ENCODE measurements at places on chromosomes 2 and 18. TPM values are rescaled to one million over a fixed set of nuclear protein-coding genes. Genes with fewer than 3 reads are reported as not detected.
A peak's percentile ranks its signal among the peaks of the same experiment; 100 is the strongest.

The TEKT4 gene
- not detected for total RNA-seq

The UNC50 gene
- total RNA-seq, result 69.4 TPM

The ASB18 gene
- not detected for total RNA-seq

The OTX1 gene
- total RNA-seq, result not detected

- no peak for DNase-seq
- H3K4me1 ChIP-seq, result no peaks in the 10 kb centered on the region
- H3K4me3 ChIP-seq, result no peak overlapping the region
- H3K27ac ChIP-seq, result no peak overlapping the region
- no peaks in the 10 kb centered on the region for H3K36me3 ChIP-seq
Observed at GRCh38 chr18:33097126-33097525, 324.3 kb upstream of the KLHL14 start.

GRCh38 chr2:216765761-216766262, 70.5 kb upstream of the IGFBP5 start:
- DNase-seq, result peak; percentile 73
- no peaks in the 10 kb centered on the region for H3K36me3 ChIP-seq
- H3K27me3 ChIP-seq, result no peaks in the 10 kb centered on the region
- H3K4me1 ChIP-seq, result peaks cover 11% of the 10 kb centered on the region

DNA sequence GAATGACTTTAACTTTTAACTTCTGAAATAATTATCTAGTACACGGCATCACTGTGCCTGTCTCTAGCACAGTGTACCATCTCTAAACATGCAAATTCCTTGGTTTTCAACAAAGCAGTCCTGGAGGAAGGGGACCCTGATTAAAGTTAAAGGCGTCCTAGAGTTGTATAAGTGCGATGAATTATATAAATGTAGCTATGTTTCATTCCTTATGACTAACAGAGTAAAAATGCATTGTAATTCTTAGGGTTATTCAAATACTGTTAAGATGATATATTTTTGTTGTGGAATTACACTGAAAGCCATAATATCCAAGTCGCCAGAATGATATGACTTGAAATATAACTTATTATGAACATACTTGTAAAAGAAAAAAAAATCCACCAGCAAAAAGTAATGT, 544.9 kb upstream of the LINC00305 start:
- DNase-seq, result no peak
- no peak overlapping the region for H3K27ac ChIP-seq
- no peak overlapping the region for H3K4me3 ChIP-seq
- H3K4me1 ChIP-seq, result no peaks in the 10 kb centered on the region

GRCh38 chr18:57586251-57587049, at the start of gene FECH:
Gene FECH, minus strand, starts transcription at chr18:57586702. Its CDS starts 82 bp downstream, at chr18:57586620.
- H3K27ac ChIP-seq, result peak within 1 kb of the TSS; percentile 57
- no peaks in the 10 kb centered on the region for H3K27me3 ChIP-seq
- no peaks in the 10 kb centered on the region for H3K36me3 ChIP-seq
- H3K4me3 ChIP-seq, result peak within 1 kb of the TSS; percentile 31
- DNase-seq, result peak; percentile 80

GRCh38 chr2:222303828-222304736, 5.3 kb upstream of the PAX3 start:
- no peaks in the 10 kb centered on the region for H3K36me3 ChIP-seq
- H3K4me3 ChIP-seq, result peak overlapping the region; percentile 74
- peaks cover 19% of the 10 kb centered on the region for H3K4me1 ChIP-seq
- peaks cover 94% of the 10 kb centered on the region for H3K27me3 ChIP-seq

GRCh38 chr2:60337142-60337497, 216.3 kb downstream of the BCL11A start:
- no peak overlapping the region for H3K27ac ChIP-seq
- no peaks in the 10 kb centered on the region for H3K36me3 ChIP-seq
- H3K4me1 ChIP-seq, result no peaks in the 10 kb centered on the region
- no peak for DNase-seq
- no peak overlapping the region for H3K4me3 ChIP-seq

DNA sequence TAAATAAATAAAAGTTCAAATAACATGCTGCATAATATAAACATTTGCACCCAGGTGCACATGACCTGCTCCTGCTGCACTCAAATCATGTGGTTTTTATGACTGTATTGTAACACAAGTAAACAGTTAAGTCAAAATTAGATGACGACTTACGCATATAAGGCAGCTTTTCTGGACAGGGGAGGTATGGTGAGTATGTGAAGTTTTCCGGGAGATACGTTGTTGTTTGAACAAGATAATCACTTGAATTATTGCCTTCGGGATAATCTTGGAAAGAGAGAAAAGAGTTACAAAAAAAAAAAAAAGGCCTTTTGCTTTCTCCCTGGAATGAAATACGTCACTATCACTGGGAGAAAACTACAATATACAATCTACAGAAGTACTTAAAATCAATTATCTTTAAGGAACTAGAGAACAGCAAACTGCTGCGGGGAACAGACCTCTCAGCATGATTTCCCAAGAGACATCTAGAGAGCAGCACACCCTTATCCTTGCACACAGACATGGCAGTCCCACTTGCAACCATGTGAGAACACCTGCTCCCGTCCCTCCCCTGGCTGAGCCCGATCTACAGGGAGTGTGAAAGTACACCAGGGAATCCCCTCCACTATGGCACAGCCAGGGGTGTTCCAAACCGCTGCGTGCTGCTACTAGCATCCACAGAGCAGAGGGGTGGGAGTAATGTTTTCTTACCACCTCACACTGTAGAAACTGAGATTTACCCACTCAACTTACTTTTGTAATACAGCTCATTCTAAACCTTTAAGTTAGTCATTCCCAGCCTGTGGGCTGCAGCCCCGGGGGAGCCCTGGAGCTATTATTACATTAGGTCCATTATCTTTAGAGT, 26.3 kb downstream of the B4GALT6 start:
- H3K4me1 ChIP-seq, result peaks cover 4% of the 10 kb centered on the region
- H3K27ac ChIP-seq, result no peak overlapping the region
- H3K36me3 ChIP-seq, result no peaks in the 10 kb centered on the region
- no peaks in the 10 kb centered on the region for H3K27me3 ChIP-seq

- H3K4me1 ChIP-seq, result no peaks in the 10 kb centered on the region
- no peak overlapping the region for H3K27ac ChIP-seq
- no peak overlapping the region for H3K4me3 ChIP-seq
- DNase-seq, result no peak
- no peaks in the 10 kb centered on the region for H3K36me3 ChIP-seq
Observed at GRCh38 chr18:7079231-7079630, 38.4 kb downstream of the LAMA1 start.

DNA sequence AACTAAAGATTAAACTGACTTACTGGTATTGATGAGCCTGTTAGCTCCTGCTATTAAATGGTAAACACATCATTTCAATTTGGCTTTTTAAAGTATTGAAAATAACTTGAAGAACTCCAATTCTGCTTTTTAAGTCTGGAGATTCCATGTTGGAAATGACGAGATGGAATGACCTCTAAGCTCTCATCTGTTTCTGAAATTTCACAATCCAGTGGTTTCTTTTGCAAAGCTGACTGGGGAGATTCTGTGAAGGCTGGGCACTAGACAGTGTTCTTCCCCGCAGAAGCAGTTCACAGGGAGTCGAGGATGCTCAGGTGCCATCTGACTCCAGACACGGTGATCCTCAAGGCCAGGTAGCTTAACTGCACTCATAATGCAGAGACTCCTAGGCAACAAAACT, 44.7 kb downstream of the DHRS9 start:
- no peak for DNase-seq
- no peak overlapping the region for H3K27ac ChIP-seq
- H3K27me3 ChIP-seq, result peaks cover 6% of the 10 kb centered on the region
- H3K4me1 ChIP-seq, result no peaks in the 10 kb centered on the region

DNA sequence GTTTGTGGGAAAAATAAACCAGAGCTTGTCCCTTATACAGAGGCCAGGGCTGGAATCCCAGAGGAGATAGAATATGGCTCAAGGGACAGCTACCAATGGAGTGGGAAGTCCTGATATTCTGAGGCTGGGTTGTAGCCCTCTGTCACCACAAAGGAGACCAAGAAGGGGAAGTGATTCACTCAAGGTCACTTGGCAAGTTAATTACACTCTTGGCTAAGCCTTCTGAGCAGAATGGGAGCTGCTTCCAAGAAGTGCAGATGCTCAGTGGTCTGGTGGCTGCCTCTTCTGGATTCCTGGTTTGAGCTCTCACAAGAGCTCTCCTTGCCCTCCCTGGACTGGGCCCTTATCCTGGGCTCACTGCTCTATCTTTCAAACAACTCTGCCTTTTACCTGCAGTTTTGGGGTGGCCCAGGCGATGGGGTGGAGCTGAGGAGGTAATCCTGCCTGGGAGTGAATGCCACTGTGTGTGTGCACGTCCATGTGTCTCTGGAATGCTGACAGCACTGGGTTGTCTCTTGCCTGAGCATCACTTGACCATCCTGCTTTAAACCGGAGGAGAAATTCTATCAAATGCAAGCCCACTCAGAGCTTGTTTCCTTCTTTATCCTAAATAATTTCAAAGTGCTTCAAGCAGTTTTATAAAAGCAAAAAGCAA, 168.2 kb downstream of the KCNS3 start:
- H3K27me3 ChIP-seq, result no peaks in the 10 kb centered on the region
- H3K36me3 ChIP-seq, result no peaks in the 10 kb centered on the region
- H3K27ac ChIP-seq, result no peak overlapping the region
- DNase-seq, result peak; percentile 12
- H3K4me3 ChIP-seq, result no peak overlapping the region
- H3K4me1 ChIP-seq, result no peaks in the 10 kb centered on the region

DNA sequence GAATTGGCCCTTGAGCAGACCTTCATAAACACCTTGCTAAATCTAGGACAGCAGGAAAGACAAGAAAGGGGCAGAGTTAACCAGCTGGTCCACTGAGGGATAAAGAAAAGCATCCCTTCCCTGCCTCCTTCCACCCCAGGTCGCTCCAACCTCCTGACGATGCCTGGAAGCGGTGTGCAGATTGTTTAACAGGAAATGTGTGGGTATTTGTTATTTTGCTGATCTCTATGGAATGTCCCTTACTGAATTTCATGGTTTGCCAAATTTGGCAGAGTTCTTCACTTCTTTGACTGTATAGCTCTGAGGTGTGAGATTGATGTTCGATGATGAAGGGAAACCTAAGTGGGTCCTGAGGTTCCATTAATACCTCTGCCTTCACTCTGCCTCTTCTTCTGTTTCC, 72.9 kb downstream of the MAP3K20 start:
- H3K4me1 ChIP-seq, result peaks cover 6% of the 10 kb centered on the region
- no peak overlapping the region for H3K4me3 ChIP-seq
- no peaks in the 10 kb centered on the region for H3K27me3 ChIP-seq
- no peaks in the 10 kb centered on the region for H3K36me3 ChIP-seq
